Liver (tissue), 10 donors: ENCODE measurements at places on chromosomes 4 and X. TPM values are rescaled to one million over a fixed set of nuclear protein-coding genes. Genes with fewer than 3 reads are reported as not detected.

DNA sequence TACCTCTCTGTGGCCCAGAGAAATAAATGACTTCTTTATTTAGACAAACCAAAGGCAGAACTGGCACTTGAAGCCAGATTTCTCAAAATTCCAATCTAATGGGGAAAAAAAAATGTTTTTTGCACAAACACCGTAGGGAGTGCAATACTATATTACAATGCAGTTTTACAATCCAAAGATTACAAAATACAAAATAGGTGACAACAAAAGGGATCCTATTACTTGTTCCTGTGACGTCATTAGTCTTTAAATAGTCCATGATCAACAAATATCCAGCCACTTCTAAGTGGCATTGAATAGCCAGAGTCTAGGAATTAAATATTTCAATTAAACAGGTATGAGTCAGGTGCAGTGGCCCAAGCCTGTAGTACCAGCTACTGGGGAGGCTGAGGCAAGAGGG, 3.0 kb upstream of the APBB2 start:
- no peak for DNase-seq

- no peak for DNase-seq
Observed at GRCh38 chrX:97609938-97610337, 726.2 kb downstream of the RPA4 start.

DNA sequence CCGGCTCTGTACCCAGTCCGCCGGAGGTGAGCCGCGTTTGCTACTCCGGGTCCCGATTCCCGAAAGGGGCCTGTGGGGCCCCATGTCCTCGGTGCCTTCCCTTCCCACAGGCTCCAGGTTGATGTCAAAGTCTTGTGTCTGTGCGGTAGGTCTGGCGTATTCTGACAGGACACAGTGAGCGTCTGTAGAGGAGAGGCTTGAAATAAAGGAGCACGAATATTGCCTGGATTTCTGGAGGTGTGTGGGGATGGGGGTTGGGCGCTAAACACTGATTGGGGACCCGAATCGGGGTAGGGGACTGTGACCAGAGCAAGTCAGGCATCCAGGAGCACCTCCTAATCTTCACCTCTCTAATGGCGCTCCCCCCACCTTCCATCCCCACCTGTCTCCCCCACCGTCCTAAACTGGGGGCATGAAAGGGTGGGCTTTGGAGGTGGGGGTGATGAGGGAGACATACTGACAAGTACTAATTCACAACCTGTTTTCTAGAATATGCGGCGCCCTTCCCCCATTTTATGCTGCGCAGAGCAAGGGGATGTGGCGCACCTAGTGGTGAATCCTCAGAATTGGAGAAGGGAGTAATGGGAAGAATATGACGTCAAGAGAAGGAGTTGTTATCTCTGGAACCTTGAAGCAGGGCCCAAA, 855 bp downstream of the GPRASP2 start:
- DNase-seq: peak; percentile 43

DNA sequence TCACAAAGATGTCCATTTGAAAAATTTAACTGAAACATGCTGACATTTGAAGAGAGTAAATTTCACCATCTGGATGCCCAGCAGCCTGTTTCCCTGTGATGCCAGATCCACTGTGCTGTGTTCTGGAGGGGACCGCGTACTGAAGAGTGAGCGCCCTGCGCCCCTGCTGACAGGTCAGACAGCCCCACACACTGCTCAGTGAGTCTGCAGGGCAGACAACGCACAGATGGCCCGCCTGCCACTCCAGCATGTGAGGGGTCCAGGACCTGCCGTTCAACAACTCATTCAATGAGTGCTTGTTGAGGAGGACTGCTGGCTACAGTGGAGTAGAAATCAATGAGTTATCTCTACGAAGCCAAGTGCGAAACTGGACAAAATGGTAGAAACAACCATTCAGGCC, 49.2 kb downstream of the FGFRL1 start:
- no peak for DNase-seq

- no peak for DNase-seq
Observed at GRCh38 chrX:75963774-75964173, 178.7 kb upstream of the MAGEE2 start.

Gene GAGE1
- not detected for total RNA-seq

DNA sequence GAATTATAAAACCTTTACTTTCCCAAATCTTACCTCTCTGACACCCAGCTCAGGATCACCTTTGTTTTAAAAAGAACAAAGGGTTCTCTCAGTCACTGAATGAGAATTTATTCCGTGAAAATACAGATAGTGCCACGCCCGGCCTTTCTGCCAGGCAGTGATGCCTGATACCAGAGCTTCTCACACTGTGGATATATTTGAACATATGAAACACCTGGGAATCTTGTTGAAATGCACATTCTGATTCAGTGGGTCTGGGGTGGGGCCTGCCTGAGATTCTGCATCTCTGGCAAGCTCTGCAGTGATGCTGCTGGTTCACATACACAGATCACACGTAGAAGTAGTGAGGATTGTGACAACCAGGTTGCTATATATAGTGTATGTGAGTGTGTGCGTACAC, 46.0 kb downstream of the ELOVL6 start:
- DNase-seq: no peak

DNA sequence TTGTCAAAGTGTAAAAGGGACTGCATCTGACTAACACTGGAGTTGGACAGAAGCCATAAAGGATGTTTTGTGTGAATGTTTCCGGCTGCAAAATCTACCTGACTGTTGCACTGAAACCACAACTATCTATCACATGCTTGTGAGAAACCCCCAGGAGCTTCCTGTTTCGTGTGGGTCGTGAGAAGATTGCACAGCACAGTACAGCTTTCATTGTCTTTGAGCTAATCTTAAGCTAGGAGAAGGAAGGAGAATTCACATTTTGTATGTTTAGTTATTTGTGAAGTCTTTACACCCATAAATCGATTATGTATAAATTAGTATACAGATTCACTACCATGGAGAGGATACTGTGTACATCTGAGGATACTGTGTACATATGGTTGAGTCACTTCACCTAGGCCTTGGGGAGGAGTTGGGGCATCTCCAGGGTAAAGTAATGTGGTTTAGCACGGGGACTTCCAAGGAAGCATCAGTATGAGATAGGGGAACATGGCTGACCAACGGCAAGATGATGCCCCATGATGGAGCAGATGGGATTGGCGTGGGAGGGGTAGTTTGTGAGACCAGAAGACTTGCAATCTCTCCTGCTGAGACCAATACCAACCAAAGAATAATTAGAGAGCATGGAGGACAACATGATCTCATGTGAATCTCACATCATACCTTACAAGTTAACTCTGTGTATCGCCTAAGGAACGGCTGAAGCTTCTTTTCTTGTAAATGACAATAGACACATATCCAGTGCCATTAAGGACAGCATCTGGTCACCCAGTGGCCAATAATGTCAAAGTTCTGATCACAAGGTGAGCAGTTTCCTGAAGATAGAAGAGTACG, 43.1 kb upstream of the FAM9C start:
- DNase-seq: no peak

DNA sequence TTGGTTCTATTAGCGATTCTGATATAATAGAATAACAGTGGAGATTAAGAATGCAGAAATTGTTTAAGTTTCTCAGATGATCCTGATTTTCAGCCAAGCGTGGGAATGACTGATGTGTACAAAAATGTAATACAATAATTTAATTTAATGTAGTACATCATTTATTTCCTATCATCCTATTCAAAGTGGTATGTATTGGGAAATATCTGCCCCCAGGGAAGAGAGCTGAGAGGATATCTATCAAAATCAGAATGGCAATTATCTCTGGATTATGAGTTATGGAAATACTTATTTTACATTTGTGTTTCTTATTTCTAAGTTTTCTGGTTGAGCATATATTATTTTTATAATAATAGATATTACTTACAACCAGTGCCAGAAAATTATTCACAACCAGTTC, 3.9 kb downstream of the FABP2 start:
- no peak for DNase-seq

DNA sequence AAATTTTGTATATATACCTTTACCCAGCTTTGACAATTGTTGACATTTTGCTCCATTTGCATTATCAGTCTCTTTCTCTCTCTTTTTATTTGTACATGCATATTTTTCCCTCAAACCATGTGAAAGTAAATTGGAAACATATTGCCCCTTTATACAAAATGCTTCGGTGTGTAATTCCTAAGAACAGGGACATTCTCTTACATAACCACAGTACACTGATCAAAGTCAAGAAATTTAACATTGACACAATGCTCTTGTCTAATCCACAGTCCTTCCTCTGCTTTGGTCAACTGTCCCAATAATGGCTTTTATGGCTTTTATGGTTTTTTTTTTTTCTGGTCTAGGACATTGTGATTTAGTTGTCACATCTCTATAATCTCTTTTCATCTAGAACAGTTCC, 9.5 kb upstream of the SMS start:
- no peak for DNase-seq

DNA sequence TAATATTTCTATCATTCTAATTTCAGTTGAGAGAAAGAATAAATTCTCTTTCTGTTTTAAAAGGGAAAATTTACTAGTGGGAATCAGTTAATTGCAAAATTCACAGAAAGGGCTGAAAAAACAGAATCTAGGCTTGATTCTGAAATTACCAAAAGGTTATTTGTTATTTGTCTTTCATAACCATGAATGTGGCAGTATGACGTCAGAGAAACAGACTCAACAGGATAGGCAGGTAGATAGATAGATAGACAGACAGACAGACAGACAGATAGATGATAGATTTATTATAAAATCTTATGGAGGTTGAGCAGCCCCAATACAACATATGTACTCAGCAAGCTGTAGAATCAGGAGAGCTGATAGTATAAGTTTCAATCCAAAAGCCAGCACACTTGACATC, 311.0 kb downstream of the ADAM29 start:
- DNase-seq: no peak

Gene CFAP47
- total RNA-seq: not detected

GRCh38 chr4:6383929-6384328, 88.5 kb downstream of the PPP2R2C start:
- DNase-seq: no peak

DNA sequence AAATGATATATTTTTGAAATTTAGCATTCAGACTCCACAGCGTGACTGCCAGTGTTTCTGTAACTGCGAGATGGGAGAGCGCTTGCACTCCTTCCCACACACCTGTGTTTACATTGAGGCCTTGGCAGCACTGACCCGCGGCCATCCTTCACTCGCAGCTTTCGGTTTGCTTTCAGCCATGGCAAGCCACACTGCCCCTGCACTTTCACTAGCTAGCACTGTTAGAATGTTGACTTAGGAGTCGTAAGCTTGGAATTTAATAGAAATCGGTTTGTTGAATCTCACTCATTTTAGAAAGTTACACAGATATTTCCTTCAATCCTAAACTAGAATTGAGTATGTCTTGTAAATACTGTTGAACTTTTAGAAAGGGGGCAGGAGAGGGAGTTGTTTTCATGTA, 136.2 kb downstream of the CFAP299 start:
- DNase-seq: peak; percentile 36

Gene PDLIM3
- total RNA-seq: 8.8 TPM

Gene TMSB15A
- total RNA-seq: not detected

DNA sequence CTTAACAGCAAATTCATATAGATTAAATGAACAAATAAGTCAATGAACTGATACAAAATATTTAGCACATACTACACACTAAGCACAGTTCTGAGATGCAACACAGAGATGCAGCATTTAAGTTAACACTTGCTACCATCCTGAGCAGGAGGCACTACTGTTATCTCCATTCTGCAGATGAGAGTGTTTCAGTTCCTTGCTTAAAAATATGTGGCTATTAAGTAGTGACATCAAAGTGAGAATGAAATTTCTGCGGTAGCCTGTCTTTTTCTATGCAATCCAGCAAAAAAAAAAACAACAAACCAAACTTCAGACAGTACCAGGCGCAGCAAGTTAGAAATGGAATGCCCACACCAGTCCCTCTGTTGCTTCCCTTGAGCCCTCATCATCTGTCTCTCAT, 90.8 kb downstream of the SHISA3 start:
- DNase-seq: no peak

DNA sequence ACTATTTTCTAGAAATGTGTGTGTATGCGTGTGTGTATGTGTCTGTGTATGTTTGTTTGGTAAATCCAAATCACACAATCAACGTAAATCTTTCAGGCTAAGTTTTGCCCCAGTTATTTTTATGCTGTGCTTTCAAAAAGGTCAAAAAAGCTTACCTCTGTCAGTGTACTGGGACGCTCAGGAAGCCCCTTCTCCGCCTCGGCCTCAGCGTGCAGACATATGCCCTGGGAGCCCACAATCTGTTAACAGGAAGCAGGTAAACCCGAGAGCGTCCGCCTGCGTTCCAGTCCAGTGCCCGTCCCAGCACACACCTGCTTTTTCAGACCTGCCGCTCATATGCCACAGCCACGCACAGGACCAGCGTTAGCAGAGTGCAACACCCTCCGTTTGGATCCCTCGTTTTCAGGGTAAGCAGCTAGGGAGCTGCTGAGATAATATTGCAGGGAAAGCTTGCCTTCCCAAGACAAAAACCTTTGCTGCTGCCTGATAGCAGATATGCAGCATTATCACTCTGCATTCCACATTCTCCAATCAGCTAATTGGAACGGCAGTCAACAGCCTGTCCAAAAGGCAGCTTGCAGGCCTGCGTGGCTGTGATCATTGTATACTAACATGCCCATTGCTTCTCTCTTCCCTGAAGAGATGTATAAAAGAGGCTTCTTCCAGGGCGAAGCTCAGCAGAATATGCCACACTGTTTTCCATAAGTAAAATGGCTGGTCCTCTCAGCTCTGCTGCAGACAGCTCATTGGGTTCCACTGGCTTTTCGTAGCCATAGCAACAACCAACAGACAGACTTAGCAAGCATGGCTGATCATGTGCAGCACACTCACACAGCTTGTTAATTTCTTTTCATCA, at the start of gene SORBS2:
SORBS2 (minus strand) TSS at position 686 of the 856 bp plus-strand sequence. CDS start 121,623 bp downstream, outside the sequence.
- DNase-seq: peak; percentile 48

Gene MAPK10
- 2.4 TPM for total RNA-seq

Gene GJB1
- total RNA-seq: 167 TPM

Gene PALLD
- total RNA-seq: 26.3 TPM

DNA sequence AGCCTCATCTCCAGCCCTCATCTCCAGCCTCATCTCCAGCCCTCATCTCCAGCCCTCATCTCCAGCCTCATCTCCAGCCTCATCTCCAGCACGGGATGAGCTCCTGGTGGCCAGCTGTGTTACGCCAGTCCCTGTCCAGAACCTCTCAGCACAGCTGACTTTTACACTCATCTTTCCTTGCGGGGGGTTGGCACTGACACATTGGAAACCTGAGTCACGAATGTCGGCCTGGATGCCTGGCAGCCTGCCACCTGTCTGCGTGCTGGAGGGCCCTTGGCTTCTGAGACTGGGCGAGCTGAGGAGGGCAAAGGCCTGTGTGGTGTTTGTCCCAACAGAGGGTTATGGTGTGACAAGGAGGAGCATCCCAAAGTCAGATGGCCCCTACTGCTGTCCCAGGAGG, 66.1 kb upstream of the HGFAC start:
- DNase-seq: no peak

- DNase-seq: peak; percentile 38
Observed at GRCh38 chr4:98996765-98997068, 1.2 kb downstream of the METAP1 start.

DNA sequence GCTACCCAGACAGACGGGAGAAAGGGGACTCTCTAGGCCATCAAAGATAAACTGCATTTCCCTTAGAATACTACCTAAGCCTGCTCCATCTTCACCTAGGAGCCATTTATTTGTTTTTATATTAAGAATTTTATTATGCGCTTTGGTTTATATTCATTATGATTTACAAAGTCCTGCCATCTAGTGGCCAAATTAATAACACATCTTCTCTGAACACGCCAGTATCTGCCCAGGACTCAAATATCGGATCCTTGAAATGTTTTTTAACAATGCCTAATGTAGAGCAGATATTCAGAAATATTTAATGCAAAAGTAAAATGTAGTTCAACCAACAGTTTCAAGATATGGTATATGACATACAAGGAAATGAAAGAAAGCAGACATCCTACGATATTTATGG, 20.8 kb upstream of the PRPS2 start:
- DNase-seq: no peak
